SK-N-SH treated with all-trans-retinoic acid at 6 μM for 48 hours (cell line): ENCODE measurements at places on chromosomes 5 and 9.

- no peak for ATAC-seq
These were observed 254.2 kb upstream of the MEF2C start for GRCh38 chr5:89137148-89137547.

DNA sequence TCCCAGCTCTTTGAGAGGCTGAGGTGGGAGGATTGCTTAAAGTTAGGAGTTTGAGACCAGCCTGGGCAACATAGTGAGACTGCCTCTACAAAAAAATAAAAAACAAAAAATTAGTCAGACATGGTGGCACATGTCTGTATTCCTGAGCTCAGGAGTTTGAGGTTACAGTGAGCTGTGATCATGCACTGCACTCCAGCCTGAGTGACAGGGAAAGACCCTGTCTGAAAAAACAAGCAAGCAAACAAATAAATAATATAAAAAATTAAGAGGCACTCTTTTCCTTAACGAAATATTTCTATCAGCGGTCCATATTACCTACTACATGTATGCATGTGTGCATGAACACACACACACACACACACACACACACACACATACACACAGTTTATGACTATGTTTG, 20.9 kb upstream of the FOCAD start:
- no peak for ATAC-seq

- ATAC-seq: no peak
These were observed 55.0 kb downstream of the MEF2C start for GRCh38 chr5:88827997-88828396.

DNA sequence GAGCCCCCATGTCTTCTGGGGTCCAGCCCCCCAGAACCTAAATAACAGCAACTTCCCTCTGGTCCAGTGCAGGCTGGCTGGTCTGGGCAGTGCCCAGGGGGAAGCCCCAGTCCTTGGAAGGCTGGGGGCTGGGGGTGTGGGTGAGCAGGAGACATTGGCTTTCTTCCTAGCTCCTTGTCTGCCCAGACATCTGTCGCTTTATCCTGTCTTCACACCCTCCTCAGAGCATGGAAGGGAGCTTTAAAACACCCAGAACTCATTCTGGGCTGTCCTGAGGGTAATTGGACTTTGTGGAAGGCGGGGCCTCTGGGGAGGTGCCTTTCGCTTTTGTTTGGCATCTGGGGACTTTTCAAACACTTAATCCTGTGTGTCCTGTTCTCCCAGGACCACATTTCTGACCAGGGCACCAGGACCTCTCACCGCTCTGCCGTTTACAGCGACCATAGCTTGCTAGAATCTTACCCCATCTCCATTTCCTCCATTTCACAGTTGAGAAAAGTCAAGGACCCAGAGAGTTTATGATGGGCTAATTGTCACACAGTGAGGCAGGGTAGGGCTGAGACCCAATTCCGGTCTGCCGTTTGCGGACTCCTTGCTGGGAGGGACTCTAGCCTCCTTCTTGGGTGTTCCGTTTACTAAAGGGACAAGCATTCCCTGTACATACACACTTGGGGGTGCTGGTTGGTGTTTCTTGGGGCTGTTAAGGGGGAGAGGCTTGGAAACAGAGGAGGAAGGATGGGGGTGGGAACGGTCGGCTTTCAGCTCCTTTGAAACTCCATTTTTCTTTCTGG, 1.1 kb downstream of the GSN start:
- ATAC-seq: peak; percentile 9

GRCh38 chr5:138936225-138936967, 61.3 kb upstream of the LRRTM2 start:
- peak; percentile 6; the same call in 2 of the 3 replicates for ATAC-seq

DNA sequence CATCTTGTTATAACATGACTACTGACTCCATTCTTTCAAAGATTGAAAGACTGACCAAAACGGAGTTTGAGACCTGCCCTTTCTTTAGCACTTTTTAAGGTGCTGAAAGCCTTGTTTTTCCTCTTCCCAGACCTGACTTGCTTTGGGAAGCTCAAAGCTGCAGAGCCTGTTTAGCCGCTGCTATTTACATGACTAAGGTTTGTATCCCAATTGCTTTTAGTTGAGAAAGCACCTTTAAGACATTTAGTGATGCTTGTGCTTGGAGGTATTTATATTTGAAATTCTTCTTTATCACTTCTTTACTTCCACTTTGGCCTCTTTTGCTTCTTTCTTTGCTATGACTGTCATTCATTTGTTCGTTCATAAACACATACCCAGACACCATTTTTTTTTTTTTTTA, 182.6 kb upstream of the ELL2 start:
- ATAC-seq: no peak

- ATAC-seq: no peak
These were observed 17.4 kb upstream of the ADRB2 start for GRCh38 chr5:148808864-148809642.

GRCh38 chr5:137203011-137203632, 296.0 kb downstream of the SPOCK1 start:
- ATAC-seq: no peak

DNA sequence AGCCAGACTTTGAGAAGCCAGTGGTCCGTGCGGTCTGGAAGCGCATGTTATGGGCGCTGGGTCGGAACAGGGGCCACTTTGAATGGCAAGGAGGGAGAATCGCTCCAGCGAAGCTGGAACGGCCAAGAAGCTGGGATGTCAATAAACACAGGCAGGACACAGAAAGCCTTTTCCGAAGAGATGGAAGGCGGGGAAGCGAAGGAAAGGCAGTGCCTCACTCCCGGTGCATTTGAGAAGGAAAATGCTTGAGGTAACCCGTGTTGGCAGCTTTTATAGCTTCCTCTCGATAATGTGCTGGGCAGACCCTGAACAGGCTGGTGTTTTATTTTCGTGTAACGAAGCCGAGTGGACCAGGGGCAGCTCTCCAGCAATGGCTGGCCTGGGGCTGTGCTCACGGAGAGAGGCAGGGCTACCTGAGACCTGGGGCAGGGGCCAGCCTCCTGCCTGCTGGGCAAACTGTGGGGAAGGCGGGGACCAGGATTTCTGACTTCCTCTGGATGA, 84.2 kb upstream of the SPRY4 start:
- ATAC-seq: no peak

DNA sequence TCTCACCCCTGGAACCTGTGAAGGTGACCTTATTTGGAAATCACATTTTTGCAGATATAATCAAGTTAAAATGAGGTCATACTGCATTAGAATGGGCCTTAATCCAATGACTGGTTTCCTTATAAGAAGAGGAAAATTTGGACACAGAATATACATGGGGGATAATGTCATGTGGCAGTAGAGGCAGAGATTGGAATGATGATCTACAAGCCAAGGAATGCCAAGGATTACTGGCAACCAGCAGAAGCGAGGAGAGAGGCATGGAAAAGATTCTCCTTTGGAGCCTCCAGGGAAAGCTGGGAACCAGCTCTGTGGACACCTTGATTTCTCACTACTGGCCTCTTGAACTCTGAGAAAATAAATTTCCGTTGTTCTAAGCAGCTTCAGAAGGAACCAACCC, 20.2 kb upstream of the CEP78 start:
- peak; percentile 60; the same call in 2 of the 3 replicates for ATAC-seq

- no peak for ATAC-seq
These were observed 32.5 kb downstream of the GLT6D1 start for GRCh38 chr9:135606885-135607259.

- ATAC-seq: peak; percentile 80
These were observed 17.9 kb upstream of the POC5 start for GRCh38 chr5:75734913-75735789.
